Right kidney (tissue), 9 donors: ENCODE measurements at places on chromosomes 16 and 17.

DNA sequence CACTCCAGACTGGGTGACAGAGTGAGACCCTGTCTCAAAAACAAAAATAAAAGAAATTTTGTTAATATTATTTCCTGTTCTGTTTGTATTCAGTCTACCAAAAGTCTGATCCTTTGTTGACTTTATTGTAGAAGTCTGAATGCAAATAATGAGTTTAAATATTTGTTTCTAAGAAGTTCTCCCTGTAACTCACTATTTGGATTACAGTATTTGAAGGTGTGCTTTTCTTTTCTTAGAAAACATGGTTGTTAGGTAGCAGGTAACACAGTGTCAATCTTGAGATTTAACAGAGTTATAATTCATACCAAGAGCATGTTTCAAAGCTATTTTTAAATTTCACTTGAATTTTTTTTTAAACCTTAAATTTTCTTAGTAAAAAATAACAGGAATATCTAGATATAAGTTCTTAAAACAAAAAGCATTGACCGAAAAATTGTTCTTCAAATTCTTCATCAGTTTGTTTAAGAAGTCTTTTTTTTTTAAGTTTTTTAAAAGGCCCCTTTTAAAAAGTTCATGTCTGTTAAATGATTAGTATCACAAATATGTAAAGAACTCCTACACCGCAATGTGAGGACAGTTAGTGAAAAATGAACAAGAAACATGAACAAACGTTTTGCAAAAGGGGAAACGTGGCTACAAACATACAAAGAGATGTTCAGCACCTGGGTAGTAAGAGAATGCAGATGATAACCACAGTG lies 35.0 kb downstream of the GAN start:
- DNase-seq: no peak

DNA sequence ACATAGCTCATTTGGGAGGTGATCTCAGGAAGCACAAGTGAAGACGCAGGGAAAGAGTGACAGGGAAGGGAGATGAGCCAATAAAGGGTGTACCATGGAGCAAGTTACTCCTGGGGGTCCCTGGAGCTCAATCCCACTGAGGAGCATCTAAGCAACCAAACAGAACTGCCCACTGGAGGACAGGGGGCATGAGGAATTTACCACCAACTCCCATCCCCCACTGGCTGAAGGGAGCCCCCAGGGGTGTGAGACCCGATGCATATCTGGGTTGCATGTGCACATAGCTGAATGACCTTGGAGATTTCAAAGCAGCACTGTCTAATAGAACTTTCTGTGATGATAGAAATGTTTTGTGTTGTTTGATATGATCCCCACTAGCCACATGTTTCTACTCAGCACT lies 29.6 kb downstream of the C16orf82 start:
- no peak for DNase-seq

- DNase-seq: no peak
These were observed 2.6 kb downstream of the ZCCHC14 start for GRCh38 chr16:87490096-87490798.

DNA sequence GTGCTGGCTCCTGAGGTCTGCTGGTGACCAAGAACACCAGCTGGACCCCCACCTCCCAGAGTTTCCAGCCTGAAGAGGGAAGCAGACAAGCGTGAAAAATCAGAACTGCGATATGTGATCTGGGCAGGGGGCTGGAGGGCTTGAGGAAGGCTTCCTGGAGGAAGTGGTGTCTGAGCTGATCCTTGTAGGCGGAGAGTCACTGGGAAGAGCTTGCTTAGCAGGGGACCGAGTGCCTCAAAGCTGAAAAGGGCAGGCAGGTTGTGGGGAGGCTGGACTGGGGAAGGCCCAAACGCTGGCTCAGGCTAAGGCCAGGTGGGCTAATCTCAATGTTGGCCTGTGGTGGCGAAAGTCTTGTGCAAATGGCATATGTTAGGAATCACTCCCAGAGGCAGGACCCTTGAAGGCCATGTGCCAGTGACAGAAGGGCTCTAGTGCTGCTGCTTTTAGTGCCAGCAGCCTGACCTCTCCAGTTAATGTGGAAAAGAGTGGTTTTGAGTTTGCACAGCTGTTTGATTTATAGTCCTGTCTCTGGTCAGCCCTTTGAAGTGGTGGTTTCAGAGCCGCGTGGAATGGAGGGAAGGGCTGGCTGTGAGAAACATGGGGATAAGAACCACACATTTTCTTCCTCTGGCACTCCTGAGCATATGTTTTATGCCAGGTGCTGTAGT lies 85.3 kb upstream of the LGALS9 start:
- DNase-seq: no peak

GRCh38 chr16:68369697-68370580 lies 59.1 kb downstream of the PRMT7 start:
- no peak for DNase-seq

- no peak for DNase-seq
These were observed 436.5 kb downstream of the HS3ST4 start for GRCh38 chr16:26128296-26128695.
